Activated CD4-positive, alpha-beta T cell treated with anti-CD3 and anti-CD28 coated beads for 24 hours (primary cell): ENCODE measurements at places on chromosomes 11 and 22.

GRCh38 chr11:81673001-81673400, 1060.7 kb downstream of the FAM181B start:
- no peak for DNase-seq

- DNase-seq = no peak
These were observed 5.8 kb downstream of the MS4A12 start for GRCh38 chr11:60498399-60498798.

DNA sequence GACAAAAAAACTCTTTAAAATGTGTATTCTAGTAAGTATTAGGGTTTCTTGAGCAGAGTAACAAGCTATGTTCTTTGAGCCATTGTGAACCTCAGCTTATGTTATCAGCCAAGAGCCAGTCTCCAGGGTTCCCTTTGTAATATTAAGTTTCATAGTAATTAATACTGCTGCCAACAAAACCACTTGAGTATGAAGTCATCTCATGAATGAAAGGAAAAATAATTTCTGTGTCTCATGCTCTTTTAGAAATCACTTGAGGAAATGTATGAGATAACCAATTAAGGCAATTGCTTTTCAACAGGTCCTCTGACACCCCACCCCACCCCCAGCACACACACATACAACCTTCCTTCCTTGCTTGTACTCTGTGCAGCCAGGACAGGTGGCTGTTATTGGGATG, 59.9 kb downstream of the BBOX1 start:
- DNase-seq = no peak

- no peak for DNase-seq
These were observed 2.9 kb upstream of the BID start for GRCh38 chr22:17777005-17777716.

DNA sequence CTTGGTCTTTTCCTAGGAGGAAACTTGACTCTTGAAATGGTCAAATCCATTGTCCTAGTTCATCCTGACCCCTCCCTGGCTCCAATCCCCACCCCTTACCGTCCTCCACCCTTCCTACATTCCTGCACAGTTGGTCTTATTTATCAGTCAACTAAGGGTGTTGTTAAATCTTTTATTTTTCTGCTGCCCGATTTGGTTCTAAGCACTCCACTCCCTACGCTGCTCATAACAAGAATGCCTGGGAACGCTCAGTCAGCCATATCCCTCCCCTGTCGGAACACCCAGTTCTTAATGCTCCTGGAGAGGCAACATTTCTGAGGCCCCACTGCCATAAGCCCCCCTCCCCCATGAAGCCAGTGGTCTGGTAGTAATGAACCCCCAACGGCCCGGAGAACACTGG, 9.7 kb downstream of the EHF start:
- no peak for DNase-seq

DNA sequence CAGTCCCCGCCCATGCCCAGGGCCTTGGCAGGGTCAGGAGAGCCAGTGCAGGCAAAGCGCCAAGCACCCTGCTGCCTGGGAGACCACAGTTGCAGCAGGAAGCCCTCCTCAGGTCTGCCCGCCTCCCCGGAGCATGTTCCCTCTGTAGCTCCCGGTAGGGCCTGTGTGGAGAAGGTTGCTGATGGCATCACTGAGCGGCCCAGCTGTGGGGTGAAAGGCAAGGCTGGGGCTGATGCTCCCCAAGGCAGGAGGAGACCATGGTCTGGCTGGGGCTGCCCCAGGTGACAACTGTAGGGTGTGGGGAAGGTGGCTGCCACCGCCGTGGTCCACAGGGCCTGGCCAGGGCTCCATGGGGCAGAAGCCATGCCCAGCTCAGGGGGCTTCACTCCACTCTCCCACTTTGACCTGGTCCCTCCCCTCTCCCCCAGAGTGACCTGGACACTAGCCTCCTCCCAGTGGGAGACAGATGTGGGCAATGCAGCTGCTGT, 53.0 kb downstream of the CDKN1C start:
- no peak for DNase-seq
